ENCODE measurements at places on chromosomes 6 and 20.

DNA sequence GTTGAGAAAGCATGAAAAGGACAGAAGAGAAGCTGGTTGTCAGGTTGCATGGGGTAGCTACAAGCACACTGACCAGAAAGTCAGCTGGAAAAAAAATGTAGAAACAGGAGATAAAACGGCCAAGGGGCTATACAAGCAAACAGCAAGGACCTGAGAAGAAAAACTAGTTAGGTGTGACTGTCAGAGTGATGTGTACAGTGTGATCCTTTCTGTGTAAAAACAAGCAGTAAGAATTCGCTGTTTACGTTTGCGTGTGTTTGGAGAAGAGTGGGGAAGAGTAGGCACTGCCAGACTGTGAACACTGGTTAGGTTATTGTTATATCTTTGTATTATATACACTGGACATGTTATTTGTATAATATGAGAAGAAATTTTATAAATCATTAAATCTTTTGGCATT lies 28.1 kb downstream of the PTPN1 start:
- no peak for DNase-seq

- no peak for DNase-seq
These were observed 1.9 kb downstream of the ABRACL start for GRCh38 chr6:139030228-139030963.

GRCh38 chr6:80268865-80269730 lies 162.6 kb downstream of the BCKDHB start:
- no peak for DNase-seq

DNA sequence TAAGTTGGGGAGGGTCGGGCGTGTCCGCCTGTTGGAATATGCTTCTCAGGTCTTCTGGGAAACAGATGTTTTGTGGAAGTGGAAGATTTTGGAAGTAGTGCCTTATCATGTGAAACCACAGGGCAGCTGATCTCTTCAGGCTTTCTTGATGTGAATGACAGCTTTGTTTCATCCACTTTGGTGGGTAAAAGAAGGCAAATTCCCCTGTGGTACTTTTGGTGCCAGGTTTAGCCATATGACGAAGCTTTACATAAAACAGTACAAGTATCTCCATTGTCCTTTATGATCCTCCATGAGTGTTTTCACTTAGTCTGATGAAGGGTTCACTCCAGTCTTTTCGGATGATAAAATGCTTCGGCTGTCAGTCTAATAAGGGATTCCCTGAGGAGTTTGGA lies 4.6 kb downstream of the IRF4 start:
- DNase-seq: no peak

DNA sequence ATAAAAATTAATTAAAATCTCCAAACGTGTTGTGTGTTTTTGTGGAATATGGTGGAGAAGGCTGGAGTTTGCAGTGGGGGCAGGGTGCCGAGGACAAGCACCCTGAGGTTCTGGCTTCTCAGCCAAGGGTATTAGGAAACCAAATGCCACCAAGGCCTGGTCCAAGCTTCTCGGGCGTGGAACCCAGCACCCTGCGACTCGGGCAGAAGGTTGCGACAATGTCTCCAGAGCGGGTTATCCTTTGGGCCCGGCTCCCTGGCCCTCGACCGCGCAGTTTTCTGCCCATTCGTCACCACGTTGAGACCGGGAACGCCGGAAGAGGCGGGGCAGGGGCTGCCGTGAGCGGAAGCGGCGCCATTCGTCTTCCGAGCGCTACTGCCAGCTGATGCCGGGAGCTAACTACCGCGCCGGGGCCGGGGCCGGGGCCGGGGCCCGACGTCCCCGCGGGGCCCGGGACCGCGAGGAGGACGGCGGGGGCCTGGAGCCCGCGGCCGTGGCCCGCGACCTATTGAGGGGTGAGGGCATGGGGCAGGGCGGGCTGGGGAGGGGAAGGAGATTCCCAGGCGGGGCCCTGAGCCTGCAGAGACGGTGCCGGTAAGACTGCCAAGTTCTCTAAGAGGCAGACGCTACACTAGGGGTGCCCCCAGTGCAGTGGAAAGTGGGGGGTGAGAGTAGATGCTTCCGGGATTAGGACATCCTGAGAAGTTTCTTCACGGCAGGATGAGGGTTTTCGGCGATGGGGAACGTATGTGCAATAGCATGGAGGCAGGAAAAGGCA lies at the start of gene RRP36:
RRP36 (plus strand) TSS at position 354 of the 778 bp plus-strand sequence; CDS start at position 386, 32 bp downstream.
- DNase-seq: peak; percentile 49

- no peak for DNase-seq
These were observed 3.6 kb upstream of the TOX2 start for GRCh38 chr20:43911066-43911465.

DNA sequence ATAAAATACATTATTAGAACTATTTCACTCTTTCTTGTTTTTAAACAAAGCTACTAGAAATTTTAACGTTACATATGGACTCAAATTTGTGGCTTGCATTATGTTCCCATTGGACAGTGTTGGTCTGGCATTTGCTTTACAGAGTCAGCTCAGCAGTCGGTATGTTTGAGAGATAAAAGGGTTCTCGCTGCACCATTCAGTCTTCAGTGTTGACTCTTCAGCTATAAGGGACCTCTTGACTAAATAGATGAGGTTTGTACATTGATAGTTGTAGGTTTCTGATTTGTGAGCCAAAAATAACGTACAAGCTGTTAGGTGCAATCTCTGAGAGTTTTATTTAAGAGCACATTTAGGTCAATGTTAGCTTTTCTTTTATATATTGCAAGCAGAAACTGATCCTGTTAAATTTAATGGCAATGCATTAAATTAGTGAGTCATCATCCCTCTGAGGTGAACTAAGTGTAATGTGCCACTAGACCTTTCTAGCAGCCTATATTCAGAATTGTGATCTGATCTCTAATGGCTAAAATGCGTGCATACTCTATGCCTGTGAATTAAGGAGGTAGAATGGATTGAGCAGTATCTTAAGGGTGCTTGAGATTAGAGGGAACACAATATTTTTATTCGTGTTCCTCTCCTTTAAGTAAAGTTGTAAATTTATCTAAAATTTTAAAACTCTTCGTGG lies 485.6 kb upstream of the SYNCRIP start:
- no peak for DNase-seq

- DNase-seq: no peak
These were observed 126.5 kb upstream of the SOX4 start for GRCh38 chr6:21467091-21467490.

DNA sequence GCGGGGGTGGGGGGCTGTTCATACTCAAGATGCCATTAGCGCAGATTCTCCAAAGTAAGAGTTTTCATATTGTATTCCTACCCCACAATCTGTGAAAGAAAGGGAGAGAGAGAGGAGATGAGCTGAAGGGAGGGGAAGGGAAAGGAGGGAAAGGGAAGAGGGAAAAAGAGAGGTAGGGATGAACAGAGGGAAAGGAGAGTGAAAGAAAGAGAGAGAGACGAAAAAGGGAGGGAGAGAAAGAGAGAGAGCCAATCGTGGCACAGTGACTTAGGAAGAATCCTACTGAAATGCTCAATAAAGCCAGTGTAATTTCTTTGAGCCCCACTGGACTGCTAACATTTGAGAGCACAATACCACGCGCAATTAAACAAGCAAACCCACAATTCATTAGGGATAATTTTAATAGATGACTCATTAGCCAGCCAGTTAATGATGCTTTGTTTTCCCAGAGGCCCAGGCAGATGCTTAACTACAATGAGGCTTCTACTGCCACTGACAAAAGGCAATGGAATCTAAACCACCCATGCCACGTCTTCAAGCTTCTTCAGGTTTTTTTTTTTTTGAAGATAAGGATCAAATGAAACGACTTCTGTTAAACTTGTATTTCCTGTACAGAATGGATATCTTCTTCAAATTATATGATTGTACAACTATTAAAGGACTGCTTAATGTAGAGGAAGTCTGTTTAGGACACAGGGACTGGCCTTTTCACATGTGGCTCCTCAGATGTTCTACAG lies 306.8 kb downstream of the FOXC1 start:
- no peak for DNase-seq

- DNase-seq: peak; percentile 19
These were observed 728 bp downstream of the ITPR3 start for GRCh38 chr6:33621711-33622388.

- DNase-seq: no peak
These were observed 42.6 kb downstream of the UQCC2 start for GRCh38 chr6:33668914-33669313.

GRCh38 chr6:64074981-64075380 lies 439.4 kb downstream of the PHF3 start:
- no peak for DNase-seq

DNA sequence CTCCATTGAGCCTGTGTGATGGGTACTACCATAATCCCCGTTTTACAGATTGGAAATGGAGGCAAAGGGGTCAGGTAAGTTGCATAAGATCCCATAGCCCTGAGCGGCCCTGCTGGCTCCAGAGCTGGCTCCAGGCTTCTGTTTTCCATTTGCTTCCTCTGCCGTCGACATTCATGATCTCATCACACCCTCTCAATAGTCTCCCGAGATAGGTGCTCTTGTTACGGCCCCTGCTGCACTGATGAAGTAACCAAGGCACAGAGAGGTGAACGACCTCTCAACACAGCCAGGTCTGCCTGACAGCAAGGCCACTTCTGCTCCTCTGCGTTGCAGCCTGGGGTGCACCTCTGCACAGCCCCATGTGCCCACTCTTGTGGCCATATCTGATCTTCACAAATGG lies 16.9 kb downstream of the CDH22 start:
- no peak for DNase-seq

GRCh38 chr20:45346291-45346718 lies 1.9 kb downstream of the SDC4 start:
- DNase-seq: no peak

DNA sequence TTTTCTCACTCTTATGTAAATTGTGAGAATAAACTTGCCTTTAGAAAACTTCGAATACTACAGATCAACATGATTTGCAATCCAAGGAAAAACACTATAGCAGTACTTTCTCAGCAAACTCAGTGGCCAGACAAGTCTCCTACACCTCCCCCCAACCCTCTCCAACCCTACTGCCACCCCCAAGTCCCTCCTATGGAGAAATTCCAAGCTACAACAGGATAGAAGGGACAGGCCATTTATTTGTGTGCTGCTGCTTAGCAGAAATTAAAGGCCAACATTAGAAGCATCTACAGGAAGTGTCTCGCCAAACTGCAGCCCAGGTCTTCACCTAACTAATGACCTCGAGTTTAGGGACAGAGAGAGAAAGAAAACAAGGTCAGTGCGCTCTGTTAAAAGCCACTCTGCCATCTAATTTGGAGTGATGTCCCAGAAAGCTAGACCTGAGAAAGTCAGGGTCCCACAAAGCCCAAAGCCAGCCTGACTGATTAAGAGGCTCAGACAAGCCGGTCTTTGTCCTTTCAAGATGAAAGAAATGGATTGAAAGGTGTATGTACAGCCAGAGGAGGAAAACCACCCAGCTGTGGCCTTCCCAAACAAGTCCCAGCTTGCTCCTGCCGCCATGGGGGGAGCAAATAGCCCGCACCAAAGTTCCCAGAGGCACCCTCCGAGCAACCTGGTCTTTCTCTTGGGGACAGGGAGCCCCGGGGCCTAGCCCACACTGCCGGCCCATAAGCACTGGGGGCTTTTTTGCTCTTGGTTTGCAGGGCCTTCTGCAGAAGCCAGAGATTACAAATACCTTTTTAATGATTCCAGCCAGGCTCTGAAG lies 3.4 kb downstream of the BMP7 start:
- no peak for DNase-seq

GRCh38 chr6:154996841-154997311 lies 1.8 kb downstream of the TIAM2 start:
- DNase-seq: no peak

GRCh38 chr6:139376017-139376330 lies 1.5 kb upstream of the CITED2 start:
- no peak for DNase-seq

DNA sequence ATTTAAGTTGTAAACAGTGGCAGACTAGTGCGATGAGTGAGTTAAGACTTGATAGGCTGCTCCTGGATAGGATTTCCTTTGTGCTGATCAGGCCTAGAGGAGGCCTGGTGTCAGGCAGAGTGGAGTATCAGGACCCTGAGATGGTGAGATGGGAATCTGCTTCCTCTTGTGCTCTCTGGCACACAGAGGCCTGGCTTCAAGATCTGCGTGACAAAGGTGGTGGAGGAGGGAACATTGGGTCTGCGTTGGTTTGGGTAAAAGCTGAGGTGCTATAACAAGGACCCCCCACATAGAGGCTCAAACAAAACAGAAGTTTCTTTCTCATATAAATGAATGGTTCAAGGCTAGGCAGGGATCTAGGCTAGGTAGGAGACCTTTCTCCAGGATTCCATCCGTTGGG lies 20.3 kb downstream of the SCAND1 start:
- no peak for DNase-seq

- no peak for DNase-seq
These were observed 109.7 kb downstream of the GJA10 start for GRCh38 chr6:90003941-90004340.

- DNase-seq: no peak
These were observed 32.8 kb downstream of the FAM8A1 start for GRCh38 chr6:17632934-17633333.

- no peak for DNase-seq
These were observed 26.0 kb downstream of the ADRM1 start for GRCh38 chr20:62328684-62329388.

GRCh38 chr6:140663772-140664171 lies 1289.3 kb upstream of the CITED2 start:
- DNase-seq: no peak

DNA sequence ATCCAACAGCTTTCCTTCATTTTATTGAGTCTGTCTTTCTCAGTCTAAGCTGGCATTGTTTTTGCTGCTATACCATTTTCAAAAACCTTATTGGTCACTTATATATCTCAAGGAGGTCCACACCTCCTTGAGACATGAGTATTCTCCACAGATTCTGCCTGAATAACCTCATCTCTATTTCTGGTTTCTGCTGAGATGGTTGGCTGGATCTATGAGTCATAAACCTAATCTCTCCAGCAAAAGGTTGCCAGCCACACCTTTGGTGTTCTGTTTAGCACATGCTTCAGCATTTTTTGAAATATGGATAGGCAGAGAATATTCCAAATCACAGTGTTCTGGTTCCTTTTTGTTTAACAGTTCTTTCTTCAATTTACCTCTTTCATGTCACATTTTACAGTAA lies 40.8 kb upstream of the TMEM244 start:
- no peak for DNase-seq

DNA sequence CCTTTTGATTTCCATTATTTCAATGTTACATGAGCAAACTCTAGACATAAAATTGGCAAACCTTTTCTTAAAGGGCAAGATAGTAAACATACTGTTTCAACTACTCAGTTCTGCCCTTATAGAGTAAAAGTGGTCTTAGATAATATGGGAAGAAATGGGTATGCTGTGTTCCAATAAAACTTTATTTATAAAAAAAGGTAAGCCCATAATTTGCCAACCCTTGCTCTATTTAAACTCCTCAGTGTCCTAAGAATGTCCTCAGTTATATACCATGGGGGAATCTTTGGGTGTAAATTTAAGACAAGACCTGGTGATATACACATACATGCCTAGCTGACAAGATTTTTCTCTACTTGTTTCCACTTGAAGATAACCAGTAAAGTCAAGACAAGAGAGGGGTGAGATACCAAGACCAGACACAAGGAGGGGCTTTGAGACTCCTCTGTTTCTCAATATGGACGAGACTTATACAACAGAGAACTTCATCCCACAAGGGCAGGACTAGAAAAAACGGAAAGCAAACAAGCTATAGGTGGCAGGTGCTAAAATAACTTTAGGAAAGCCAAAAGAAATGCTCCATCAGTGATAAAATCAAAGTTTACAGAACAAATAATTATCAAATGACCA lies 10.5 kb downstream of the SNX3 start:
- no peak for DNase-seq

- DNase-seq: no peak
These were observed 263.0 kb downstream of the PAX1 start for GRCh38 chr20:21968486-21968885.

- no peak for DNase-seq
These were observed 512.1 kb downstream of the QKI start for GRCh38 chr6:163926642-163927041.

All from activated gamma-delta T cell treated with anti-CD3 and anti-CD28 coated beads, Interleukin-2, amount 50 U/mL, for 16 hours (primary cell).